ACHN (cell line): ENCODE measurements at places on chromosomes 5 and 9.
A peak's percentile ranks its signal among the peaks of the same experiment; 100 is the strongest.

DNA sequence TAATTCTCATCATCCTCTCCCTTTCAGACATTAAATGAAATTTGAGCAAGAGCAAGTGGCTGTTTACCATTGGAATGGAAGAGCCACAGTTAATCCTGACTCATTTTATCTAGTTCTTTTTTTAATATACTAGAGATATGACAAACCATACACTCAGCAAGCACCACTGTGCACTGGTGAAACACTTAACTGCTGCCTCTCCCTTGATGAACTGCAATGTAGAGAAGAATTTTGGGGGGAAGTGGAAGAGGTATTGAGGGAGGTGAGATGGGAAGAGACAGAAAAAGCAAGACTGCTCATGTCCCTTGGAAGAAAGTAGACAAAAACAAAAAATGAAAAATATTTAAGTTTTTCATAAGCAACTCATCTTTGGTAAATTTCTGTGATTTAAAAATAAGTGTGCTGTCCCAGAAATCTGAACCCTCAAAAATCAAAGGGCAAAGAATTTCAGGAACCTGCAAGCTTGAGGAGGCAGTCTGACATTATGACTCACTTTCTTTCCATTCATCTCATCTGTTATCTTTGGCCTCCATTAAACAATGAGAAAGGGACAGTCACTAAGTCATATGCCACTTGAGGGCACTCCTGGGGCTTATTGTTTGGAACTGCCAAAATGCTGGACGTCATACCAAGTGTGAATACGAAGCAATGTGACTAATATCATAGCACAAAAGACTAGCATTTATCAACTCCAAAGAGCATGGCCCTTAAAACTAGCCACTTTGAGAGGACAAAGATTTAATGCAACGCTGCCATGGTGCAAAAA, 566.8 kb upstream of the DMAC1 start:
- peak; percentile 19 for DNase-seq

DNA sequence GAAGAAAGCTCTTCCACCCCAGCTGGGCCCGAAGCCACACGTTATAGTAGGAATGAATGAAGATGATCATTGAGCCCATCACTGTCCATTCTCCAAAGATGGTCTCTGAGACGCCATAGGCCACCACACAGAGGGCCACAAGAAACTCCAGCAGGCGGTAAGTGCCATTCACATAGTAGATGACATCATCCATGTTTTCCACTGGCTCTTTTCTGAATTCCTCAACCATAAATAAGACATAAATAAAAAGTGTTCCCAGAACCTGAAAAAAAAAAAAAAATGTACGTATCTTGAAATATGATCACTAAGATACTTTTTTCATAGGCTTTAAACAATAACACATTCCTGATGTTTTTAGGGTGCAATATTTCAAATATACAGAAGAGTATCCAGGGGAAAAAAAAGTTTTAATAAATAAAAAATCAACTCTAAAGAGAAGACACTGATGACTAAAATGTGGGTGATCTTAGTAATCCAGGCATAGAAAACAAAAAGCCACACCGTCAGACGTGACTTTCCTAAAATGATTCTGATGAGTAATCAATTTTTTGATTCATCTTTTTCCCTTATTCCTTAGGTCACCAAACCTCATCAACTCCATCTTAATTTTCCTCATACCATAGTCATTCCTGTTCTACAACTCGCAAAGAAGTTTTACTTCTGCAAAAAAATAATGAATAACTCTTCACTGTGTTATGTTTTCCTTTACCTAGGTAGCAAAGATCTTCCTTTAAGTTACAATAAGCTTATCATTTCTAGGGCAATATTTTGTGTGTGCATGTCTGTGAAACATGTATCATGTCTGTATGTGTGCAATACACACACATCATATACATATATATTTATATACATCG, 47.8 kb downstream of the RNF145 start:
- DNase-seq = no peak

DNA sequence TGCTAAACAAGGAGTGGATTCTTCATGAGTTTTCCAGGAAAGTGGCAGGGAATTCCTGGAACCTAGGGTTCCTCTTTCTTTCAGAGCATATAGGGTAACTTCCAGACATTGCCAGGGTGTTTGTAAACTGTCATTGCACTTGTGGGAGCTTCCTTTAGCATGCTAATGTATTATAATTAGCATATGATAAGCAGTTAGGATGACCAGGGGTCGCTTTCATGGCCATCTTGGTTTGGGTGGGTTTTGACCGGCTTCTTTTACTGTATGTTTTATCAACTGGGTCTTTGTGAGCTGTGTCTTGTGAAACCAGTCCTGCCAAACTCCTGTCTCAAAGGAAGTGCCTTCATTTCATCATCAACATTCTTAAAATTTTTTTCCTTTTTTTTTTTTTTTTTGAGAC, 11.9 kb upstream of the MELK start:
- no peak for DNase-seq

DNA sequence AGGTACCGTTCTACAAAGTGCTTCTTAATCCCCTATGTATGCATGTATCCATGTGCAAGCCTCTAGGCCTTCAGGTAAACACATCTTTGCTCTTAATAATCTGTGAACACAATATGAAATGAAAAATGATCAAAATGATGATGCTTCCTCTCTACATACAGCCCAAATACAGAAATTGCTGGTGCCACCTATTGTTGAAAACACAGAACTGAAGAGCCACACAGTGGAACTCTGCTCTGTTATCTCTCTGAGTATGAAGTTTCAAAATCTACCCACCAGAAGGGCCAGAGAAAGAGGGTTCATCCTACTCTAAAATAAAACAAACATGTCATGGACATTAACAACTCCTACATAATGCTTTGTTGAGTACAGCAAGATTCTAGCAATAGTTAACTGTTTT, 71.3 kb downstream of the GLIS3 start:
- DNase-seq = peak; percentile 45

GRCh38 chr5:139657363-139658321, 9.5 kb downstream of the CXXC5 start:
- no peak for DNase-seq

- DNase-seq = no peak
These were observed 15.2 kb upstream of the RHOBTB3 start for GRCh38 chr5:95715799-95716461.

DNA sequence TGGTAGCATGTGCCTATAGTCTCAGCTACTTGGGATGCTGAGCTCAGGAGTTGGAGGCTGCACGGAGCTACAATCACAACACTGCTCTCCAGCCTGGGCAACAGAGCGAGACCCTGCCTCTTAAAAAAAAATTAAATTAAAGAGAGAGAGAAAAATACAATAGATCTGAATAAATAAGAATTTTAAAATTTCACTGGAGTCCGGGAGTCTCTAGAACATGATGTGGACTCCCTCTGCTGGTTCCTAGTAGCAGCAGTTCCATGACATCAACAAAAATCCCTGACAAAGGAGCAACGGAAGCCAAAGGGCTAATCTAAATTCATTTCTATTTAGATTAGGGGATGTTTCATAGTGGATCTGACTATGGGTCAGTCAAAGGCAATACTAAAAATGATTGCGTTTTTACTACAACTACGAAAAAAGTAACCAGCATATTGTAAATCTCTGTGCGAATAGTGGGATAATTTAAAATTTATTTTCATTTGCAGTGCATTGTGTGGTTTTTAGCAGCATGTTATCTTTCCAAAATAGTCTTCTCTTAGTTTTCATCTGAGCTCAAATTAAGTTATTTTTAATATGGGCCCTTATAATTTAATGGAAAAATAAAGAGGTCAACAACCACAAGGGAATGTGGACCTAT, 6.7 kb downstream of the INIP start:
- peak; percentile 50 for DNase-seq

DNA sequence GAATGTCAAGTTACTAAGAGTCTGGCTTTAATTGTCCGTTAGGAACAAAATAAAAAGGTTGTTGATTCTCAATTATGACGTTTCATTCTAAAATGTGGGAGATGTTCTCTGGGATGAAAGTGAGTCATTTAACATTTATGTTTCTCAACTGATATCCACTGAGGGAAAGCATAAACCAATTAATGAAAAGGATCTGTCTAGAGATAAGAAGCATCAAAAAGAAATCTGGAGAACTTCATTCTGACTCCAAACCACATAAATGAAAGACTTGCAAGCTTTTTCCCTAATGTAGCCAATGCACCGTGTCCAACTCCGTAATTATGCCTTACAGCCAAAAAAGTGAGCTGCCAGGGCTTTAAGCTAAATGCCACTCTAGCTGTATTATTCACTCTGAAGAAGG, 654.2 kb downstream of the TLE1 start:
- no peak for DNase-seq

DNA sequence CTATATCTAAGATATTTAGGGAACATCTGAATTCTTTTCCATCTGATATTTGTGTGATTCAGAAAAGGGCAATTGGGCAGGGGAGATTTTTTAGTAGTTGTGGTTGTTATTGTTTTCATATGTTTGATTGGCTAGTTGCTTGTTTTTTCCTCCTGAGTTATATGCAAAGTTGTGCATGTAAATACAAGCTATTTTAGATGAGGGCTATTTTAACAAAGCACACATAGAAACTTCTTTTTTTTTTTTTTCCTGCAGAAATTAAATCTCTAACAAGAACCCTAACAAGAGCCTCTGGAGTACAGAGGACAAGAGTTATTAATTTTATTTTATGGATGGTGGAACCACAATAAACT, 559.1 kb downstream of the CETN3 start:
- DNase-seq = no peak

DNA sequence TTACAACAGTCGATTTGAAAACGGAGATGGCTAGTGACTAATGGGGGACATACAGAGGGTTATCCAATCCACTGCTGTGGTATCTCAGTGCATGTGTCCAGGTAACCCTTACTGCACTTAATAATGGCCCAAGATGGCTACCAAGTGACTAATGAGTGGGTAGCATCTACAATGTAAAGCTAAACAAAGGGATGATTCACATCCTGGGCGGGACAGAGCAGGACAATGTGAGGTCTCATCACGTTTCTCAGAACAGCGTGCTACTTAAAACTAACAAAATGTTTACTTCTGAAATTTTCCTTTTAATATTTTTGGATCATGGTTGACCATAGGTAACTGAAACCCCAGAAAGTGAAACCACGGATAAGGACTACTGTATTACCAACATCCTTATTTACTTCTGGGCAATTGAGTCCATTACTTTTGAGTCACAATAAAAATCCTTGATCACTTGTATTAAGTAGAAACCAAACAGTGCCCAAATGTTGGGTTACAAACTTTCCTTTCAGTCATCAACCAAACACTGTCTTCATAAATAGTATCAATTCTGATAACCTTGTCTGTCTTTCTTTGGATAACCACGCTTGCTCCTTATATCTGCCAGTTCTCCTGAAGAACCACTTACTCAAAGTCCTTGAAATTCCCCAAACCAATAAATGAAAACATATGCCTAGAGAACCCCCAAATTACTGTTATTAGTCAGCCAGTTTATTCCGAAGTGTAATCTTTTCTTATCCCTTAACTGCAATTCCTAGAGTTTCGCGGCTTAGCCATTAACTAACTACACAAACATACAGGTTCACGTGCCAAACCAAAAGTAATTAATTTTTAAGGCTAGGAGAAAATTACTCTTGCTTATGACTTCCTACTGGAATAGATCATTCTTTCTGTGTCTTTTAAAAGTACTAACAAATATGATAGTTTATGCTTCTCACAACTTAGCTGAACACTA, 59.7 kb downstream of the ELL2 start:
- no peak for DNase-seq

GRCh38 chr5:67886761-67887160, 328.8 kb upstream of the PIK3R1 start:
- DNase-seq = no peak

- DNase-seq = no peak
These were observed 76.4 kb downstream of the KCNT1 start for GRCh38 chr9:135778421-135778820.

GRCh38 chr5:15106530-15107283, 235.1 kb upstream of the ANKH start:
- DNase-seq = no peak

GRCh38 chr5:178384816-178385495, 152.4 kb upstream of the PHYKPL start:
- DNase-seq = no peak

GRCh38 chr5:163917747-163918146, 412.3 kb downstream of the MAT2B start:
- no peak for DNase-seq

GRCh38 chr5:137791387-137791786, 37.2 kb upstream of the HNRNPA0 start:
- DNase-seq = no peak

DNA sequence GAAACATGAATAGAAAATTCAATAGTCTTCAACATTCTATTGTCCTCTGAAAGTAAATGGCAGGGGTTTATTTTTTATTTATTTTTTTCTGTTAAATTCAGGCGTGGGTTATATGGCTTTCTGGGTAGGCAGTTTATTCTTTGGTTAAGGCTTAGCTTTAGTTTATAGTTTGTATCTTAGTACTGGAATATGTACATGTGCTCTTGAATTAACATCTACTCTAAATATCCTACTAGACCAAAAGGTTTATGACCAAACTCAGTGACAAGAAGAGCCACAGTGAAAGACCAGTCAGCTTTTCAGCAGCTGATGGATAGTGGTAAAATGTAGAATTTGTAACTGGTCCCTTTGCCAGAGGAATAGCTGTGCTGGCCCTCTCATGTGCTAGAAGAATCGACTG, 62.0 kb upstream of the DAB2 start:
- no peak for DNase-seq
